ENCODE measurements at places on chromosomes 1 and 21. TPM values are rescaled to one million over a fixed set of nuclear protein-coding genes. Genes with fewer than 3 reads are reported as not detected.

Gene SIK1
- total RNA-seq: 0.66 TPM

Gene ERVH48-1
- total RNA-seq: under 0.01 TPM

Gene TMPRSS15
- not detected for total RNA-seq

Gene SFN
- total RNA-seq: 0.12 TPM

Gene KLF17
- total RNA-seq: under 0.01 TPM

Gene HIVEP3
- total RNA-seq: 1.8 TPM

Gene SLC45A3
- 2.0 TPM for total RNA-seq

Gene FTCD
- 1.1 TPM for total RNA-seq

Gene TAS1R1
- total RNA-seq: not detected

Gene LCE6A
- not detected for total RNA-seq

Gene PLCH2
- 0.11 TPM for total RNA-seq

Gene MAEL
- total RNA-seq: not detected

Gene CCDC185
- total RNA-seq: not detected

Gene MROH7
- total RNA-seq: 0.11 TPM

Gene ZNF670
- total RNA-seq: 3.9 TPM

Gene KCNE2
- not detected for total RNA-seq

Gene FCN3
- not detected for total RNA-seq

Gene DMBX1
- not detected for total RNA-seq

Gene TMEM39B
- 5.2 TPM for total RNA-seq

Gene CHI3L2
- 0.22 TPM for total RNA-seq

Gene CADM3
- total RNA-seq: 0.22 TPM

Gene ACTN2
- under 0.01 TPM for total RNA-seq

Gene HLX
- total RNA-seq: 17.9 TPM

Gene COL8A2
- total RNA-seq: 12.5 TPM

Gene IL19
- total RNA-seq: not detected

Gene ST6GALNAC3
- total RNA-seq: 0.44 TPM

Gene PRR9
- total RNA-seq: 1.2 TPM

Gene SLC6A17
- 2.4 TPM for total RNA-seq

Gene OR10J1
- 0.25 TPM for total RNA-seq

Gene DMRTA2
- total RNA-seq: 0.11 TPM

Gene SPATA45
- not detected for total RNA-seq

Gene TRIM17
- 0.33 TPM for total RNA-seq

Gene PLPPR4
- 0.25 TPM for total RNA-seq

Gene CFAP45
- 1.1 TPM for total RNA-seq

Gene CD52
- not detected for total RNA-seq

Gene TMEM59
- total RNA-seq: 341 TPM

Gene PPIAL4G
- not detected for total RNA-seq

Gene CFH
- 62.7 TPM for total RNA-seq

Gene FOXD3
- not detected for total RNA-seq

Gene MANEAL
- 0.50 TPM for total RNA-seq

Gene VPS72
- total RNA-seq: 50.7 TPM

Gene ACKR1
- total RNA-seq: not detected

Gene ENAH
- 72.2 TPM for total RNA-seq

Gene C1QTNF12
- total RNA-seq: 2.0 TPM

Gene JAM2
- 1.00 TPM for total RNA-seq

Gene OR2C3
- total RNA-seq: not detected

Gene HSPB7
- total RNA-seq: 2.3 TPM

Gene FAM72B
- 2.4 TPM for total RNA-seq

Gene NCDN
- total RNA-seq: 21.6 TPM

Gene CFAP107
- total RNA-seq: 0.12 TPM

Gene LRIG2
- 15.2 TPM for total RNA-seq

Gene GJA5
- total RNA-seq: 0.44 TPM

Gene PTPRU
- total RNA-seq: 19.1 TPM

Gene RGS4
- total RNA-seq: 486 TPM

Gene TMEM79
- total RNA-seq: 1.3 TPM

Gene ZYG11A
- 2.0 TPM for total RNA-seq

Gene FMN2
- total RNA-seq: 6.0 TPM
